Endothelial cell (in vitro differentiated cells): ENCODE measurements at places on chromosomes 1 and 21. TPM values are rescaled to one million over a fixed set of nuclear protein-coding genes. Genes with fewer than 3 reads are reported as not detected.
A peak's percentile ranks its signal among the peaks of the same experiment; 100 is the strongest.

- no peak for DNase-seq
- no peak overlapping the region for H3K4me3 ChIP-seq
Measured at GRCh38 chr1:22218618-22219250, 75.8 kb upstream of the WNT4 start.

DNA sequence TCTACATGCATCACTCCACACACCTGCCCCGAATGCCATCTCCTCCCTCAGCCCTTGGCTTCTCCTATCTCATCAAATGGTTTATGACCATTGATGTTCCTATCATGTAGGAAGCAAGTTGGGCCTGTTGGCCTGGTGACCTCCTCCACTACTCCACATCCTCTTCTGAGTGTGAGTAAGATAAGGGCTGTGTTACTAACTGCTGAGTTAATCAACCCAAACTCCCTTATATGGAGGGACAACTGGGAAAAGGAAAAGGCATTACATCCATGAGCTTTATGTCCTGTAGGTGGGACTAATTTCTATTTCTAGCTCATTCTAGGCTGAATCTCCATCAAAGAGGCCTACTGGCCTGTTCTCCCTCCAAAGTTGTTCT lies 57.6 kb downstream of the WLS start:
- no peaks in the 10 kb centered on the region for H3K36me3 ChIP-seq
- DNase-seq = no peak
- H3K27me3 ChIP-seq = peaks cover 7% of the 10 kb centered on the region

- no peak for DNase-seq
- H3K4me3 ChIP-seq = no peak overlapping the region
- H3K27me3 ChIP-seq = no peaks in the 10 kb centered on the region
- no peak overlapping the region for H3K27ac ChIP-seq
- no peaks in the 10 kb centered on the region for H3K36me3 ChIP-seq
Measured at GRCh38 chr1:190147616-190148015, 330.0 kb downstream of the BRINP3 start.

DNA sequence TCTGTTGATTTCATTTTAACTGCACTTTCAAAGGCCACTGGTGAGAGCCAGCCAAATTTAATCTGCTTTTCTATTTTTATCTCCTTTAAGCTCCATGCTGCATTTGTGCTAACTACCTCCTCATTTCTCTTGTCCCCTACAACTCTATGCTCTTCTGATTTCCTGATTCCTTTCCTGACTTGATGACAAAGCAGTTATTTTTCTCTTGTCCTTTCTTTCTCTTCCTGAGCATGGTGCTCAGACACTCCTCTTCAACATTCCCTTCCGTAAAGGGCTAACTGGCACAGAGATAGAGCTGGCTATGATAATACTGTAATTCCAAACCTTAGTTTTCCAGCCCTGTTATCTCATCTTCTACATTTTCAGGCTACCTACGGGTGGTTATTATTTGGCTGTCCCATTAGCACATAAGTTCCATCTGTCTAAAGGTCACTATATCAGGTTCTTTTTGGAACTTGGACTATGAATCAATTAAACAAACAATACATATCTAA lies 6.8 kb upstream of the BCAS2 start:
- H3K27me3 ChIP-seq = no peaks in the 10 kb centered on the region
- DNase-seq = no peak
- no peak overlapping the region for H3K27ac ChIP-seq
- no peak overlapping the region for H3K4me3 ChIP-seq

DNA sequence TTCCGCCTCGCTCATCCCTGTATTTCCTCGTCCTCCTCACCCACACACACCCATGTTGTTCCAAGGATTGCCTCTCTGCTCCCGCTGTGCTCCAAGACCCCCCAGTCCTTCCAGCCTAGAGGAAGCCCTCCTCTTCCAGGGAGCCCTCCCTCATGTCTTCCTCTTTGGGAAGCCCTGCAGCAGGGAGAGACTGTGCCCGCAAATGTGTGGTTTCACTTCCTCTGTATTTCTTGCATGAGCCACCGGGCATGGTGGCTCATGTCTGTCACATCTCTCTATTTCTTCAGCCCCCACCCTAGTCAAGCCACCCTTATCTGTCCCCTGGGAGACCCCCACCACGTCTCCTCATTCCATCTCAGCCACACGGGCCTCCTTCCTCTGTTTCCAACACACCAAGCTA lies 57.5 kb upstream of the PAX7 start:
- no peaks in the 10 kb centered on the region for H3K36me3 ChIP-seq
- no peak for DNase-seq
- H3K27ac ChIP-seq = no peak overlapping the region
- peaks cover 3% of the 10 kb centered on the region for H3K27me3 ChIP-seq
- no peak overlapping the region for H3K4me3 ChIP-seq

DNA sequence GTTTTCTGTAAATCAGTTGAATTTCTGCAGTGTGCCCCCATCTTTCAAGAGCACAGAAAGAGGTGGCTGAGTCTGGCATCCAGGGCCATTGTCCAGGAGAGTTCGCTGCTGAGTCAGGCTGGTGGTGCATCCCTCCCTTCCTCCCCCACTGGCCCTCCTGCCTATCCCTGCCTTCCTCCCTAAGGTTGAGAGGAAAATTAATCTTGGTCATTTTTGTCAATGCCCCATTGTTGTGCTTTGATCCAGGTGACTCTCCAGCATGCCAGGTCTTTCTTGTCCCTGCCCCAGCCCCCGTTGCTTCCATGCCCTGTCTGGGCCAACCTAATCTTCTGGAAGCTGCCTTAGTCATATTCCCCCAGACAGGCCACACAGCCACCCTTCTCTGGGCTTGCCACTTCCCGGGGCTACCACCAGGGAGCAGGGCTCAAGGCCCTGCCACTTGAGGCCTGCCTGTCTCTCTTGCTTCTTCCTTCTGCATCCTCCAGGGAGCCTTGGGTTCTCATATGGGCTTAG lies 26.6 kb downstream of the PROK1 start:
- peaks cover 1% of the 10 kb centered on the region for H3K27me3 ChIP-seq
- H3K4me3 ChIP-seq = no peak overlapping the region
- H3K27ac ChIP-seq = no peak overlapping the region

- peaks cover 16% of the 10 kb centered on the region for H3K4me1 ChIP-seq
- H3K4me3 ChIP-seq = no peak overlapping the region
- H3K27me3 ChIP-seq = peaks cover 27% of the 10 kb centered on the region
- no peak overlapping the region for H3K27ac ChIP-seq
- DNase-seq = no peak
Measured at GRCh38 chr21:44708213-44708865, 3.0 kb downstream of the TSPEAR start.

DNA sequence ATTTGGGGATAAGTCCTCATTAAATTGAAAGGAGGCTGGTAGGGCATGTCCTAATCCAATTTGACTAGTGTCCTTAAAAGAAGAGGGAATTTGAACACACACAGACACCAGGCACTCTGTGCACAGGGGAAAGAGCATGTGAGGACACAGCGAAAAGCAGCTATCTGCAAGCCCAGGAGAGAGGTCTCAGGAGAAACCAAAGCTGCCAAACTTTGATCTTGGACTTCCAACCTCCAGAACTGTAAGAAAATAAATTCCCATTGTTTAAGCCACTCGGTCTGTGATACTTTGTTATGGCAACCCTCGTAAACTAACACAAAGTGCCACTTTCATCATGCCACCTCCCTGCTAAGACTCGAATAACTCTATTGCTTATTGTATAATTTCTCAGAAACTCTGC lies 13.8 kb downstream of the PLA2G4A start:
- no peak for DNase-seq
- peaks cover 18% of the 10 kb centered on the region for H3K4me1 ChIP-seq
- no peaks in the 10 kb centered on the region for H3K36me3 ChIP-seq
- no peaks in the 10 kb centered on the region for H3K27me3 ChIP-seq

- no peak overlapping the region for H3K4me3 ChIP-seq
- no peak overlapping the region for H3K27ac ChIP-seq
- peaks cover 25% of the 10 kb centered on the region for H3K4me1 ChIP-seq
- no peaks in the 10 kb centered on the region for H3K36me3 ChIP-seq
Measured at GRCh38 chr1:87644033-87644578, 315.4 kb downstream of the LMO4 start.

- H3K27me3 ChIP-seq = no peaks in the 10 kb centered on the region
- no peak overlapping the region for H3K27ac ChIP-seq
- peaks cover 4% of the 10 kb centered on the region for H3K36me3 ChIP-seq
- no peak for DNase-seq
Measured at GRCh38 chr1:93813076-93813475, 65.9 kb downstream of the DNTTIP2 start.

GRCh38 chr1:159829273-159829634 lies 2.6 kb downstream of the SLAMF8 start:
- H3K4me3 ChIP-seq = no peak overlapping the region
- H3K27ac ChIP-seq = no peak overlapping the region
- H3K36me3 ChIP-seq = no peaks in the 10 kb centered on the region

GRCh38 chr1:154744352-154745035 lies 125.6 kb downstream of the KCNN3 start:
- DNase-seq = no peak
- H3K4me1 ChIP-seq = no peaks in the 10 kb centered on the region
- H3K27me3 ChIP-seq = peaks cover 3% of the 10 kb centered on the region
- H3K27ac ChIP-seq = no peak overlapping the region
- no peak overlapping the region for H3K4me3 ChIP-seq
- H3K36me3 ChIP-seq = peaks cover 21% of the 10 kb centered on the region

GRCh38 chr21:35326677-35327076 lies 277.6 kb upstream of the RUNX1 start:
- H3K4me3 ChIP-seq = no peak overlapping the region
- H3K27me3 ChIP-seq = no peaks in the 10 kb centered on the region
- DNase-seq = no peak
- peaks cover 10% of the 10 kb centered on the region for H3K4me1 ChIP-seq
- no peak overlapping the region for H3K27ac ChIP-seq

DNA sequence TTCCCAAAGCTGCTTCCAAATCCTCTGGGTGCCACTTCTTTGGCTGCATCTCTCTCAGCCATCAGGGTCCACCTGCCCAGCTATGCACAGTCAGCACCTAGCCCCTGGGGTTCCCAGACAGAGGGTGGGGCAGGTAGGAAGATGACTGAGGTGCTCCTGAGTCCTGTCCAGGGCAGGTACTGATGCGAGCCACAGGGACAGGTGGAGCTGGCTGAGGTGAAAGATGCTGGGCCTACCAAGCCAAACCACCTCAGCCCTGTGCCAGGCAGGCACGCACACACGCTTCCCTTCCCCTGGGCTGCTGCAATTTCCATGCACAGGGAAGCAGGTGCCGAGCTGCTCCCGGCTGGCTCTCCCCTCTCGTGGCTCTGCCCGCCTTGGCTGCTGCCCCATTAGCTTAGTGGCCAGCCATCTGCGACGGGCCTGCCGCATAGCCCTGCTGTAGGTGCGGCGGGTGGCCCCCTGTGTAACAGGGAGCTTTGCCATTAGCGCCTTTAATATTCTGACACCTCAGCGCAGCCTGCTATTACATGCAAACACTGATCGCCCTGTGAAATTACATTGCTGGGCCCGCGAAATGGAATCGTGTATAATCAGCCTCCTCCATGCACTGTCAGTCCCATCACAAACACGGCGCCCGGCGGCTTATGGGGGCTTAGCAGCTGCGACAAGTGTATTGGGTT lies 38.9 kb downstream of the DMAP1 start:
- no peak overlapping the region for H3K4me3 ChIP-seq
- no peaks in the 10 kb centered on the region for H3K36me3 ChIP-seq
- H3K27ac ChIP-seq = no peak overlapping the region
- peaks cover 9% of the 10 kb centered on the region for H3K4me1 ChIP-seq

- H3K4me3 ChIP-seq = no peak overlapping the region
- H3K27me3 ChIP-seq = peaks cover 4% of the 10 kb centered on the region
- H3K4me1 ChIP-seq = peaks cover 16% of the 10 kb centered on the region
- DNase-seq = no peak
- peaks cover 3% of the 10 kb centered on the region for H3K36me3 ChIP-seq
Measured at GRCh38 chr1:201528631-201529252, 10.2 kb upstream of the NAV1 start.

GRCh38 chr1:177351361-177352108 lies 180.8 kb downstream of the BRINP2 start:
- no peak overlapping the region for H3K4me3 ChIP-seq
- H3K36me3 ChIP-seq = no peaks in the 10 kb centered on the region
- H3K27ac ChIP-seq = no peak overlapping the region
- no peaks in the 10 kb centered on the region for H3K27me3 ChIP-seq

DNA sequence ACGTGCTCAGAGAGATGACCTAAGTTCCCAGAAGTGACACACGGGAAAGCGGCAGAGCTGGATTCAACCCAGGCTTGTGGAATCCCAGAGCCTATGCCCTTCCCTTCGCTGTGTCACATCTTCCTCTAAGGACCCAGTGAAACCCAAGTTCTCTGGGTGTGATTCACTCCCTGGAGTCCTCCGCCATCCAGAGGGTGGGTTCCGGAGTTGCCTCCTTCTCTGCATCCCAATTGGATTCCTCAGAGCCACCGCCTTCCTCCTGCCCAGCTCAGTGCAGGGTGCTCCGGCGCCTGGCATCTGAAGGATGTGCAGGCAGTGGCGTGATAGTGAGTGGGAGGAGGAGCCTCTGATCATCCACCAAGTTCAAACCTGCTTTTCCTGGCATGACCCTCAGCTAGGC lies 20.7 kb upstream of the RCC2 start:
- H3K36me3 ChIP-seq = no peaks in the 10 kb centered on the region
- H3K27me3 ChIP-seq = peaks cover 2% of the 10 kb centered on the region
- no peaks in the 10 kb centered on the region for H3K4me1 ChIP-seq
- no peak overlapping the region for H3K4me3 ChIP-seq
- no peak for DNase-seq

DNA sequence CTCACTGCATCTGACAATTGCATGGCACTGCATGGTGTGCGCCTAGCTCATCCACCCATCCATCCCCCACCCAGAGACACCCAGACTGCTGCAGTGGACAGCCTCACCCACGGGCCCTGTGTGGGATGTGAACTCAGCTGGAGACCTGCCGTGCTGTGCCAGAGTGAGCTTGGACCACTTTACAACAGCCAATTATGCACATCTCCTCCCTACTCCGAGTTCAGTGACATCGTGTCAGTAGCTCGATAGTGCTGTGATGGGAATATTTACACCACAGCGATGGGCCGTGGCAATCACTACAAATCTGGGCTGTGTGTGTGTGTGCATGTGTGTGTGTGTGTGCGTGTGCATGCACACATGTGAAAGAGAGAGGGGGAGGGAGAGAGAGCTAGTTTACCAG lies 42.5 kb downstream of the TMEM51 start:
- H3K27me3 ChIP-seq = no peaks in the 10 kb centered on the region
- DNase-seq = no peak
- peaks cover 9% of the 10 kb centered on the region for H3K36me3 ChIP-seq
- H3K4me1 ChIP-seq = peaks cover 19% of the 10 kb centered on the region

- H3K27me3 ChIP-seq = peaks cover 11% of the 10 kb centered on the region
- H3K27ac ChIP-seq = peak within 1 kb of the TSS; percentile 67
- peaks cover 17% of the 10 kb centered on the region for H3K4me1 ChIP-seq
- H3K36me3 ChIP-seq = no peaks in the 10 kb centered on the region
- DNase-seq = no peak
Measured at GRCh38 chr1:19643602-19644394, at the start of gene NBL1. NBL1 (plus strand) TSS chr1:19644311; CDS start chr1:19655031, 10,720 bp downstream.

- no peaks in the 10 kb centered on the region for H3K36me3 ChIP-seq
- H3K4me3 ChIP-seq = no peak overlapping the region
- no peak overlapping the region for H3K27ac ChIP-seq
- peaks cover 1% of the 10 kb centered on the region for H3K27me3 ChIP-seq
- H3K4me1 ChIP-seq = no peaks in the 10 kb centered on the region
- DNase-seq = no peak
Measured at GRCh38 chr1:210490781-210491180, 162.1 kb downstream of the HHAT start.

The HSPA6 gene
- total RNA-seq = not detected

The HORMAD1 gene
- not detected for total RNA-seq

The OR2T2 gene
- total RNA-seq = not detected

The CRYBG2 gene
- total RNA-seq = 1.4 TPM

The TMCO4 gene
- 4.1 TPM for total RNA-seq

The RHCE gene
- total RNA-seq = 2.4 TPM

The CYP4X1 gene
- total RNA-seq = 0.23 TPM

The GNAT2 gene
- total RNA-seq = 0.26 TPM

The MANEAL gene
- 0.36 TPM for total RNA-seq

The AMY1A gene
- not detected for total RNA-seq
